NCI-H1694 treated with DMSO at 0.1 percent for 48 hours (cell line): ENCODE measurements at places on chromosomes 2 and 18.

GRCh38 chr2:45869165-45869501 is 217.7 kb downstream of the PRKCE start:
- DNase-seq, result no peak

- DNase-seq, result peak; percentile 51
Measured at GRCh38 chr18:75124991-75125381, 84.0 kb downstream of the PTGR3 start.

- no peak for DNase-seq
Measured at GRCh38 chr2:62406573-62407043, 99.4 kb downstream of the TMEM17 start.

GRCh38 chr18:13453714-13454113 is 235.2 kb downstream of the LDLRAD4 start:
- no peak for DNase-seq

DNA sequence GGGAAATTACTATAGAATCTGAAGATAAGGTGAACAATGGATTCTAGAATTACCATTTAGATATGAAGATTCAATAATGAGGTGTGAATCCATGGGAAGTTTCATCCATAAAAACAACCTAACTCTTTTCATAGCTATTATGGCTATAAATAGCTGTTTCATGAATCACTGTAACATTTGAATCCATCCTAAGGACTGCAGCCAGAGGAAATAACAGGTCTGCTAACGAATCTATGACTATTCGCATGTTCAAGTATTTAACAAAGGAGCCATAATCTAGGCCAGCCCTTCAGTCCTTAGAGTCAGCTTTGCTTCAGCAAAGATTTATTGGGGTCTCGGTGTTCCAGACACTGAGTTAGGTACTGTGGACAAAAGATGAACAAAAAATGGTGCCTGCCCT is 87.1 kb downstream of the MYOM1 start:
- DNase-seq, result no peak

GRCh38 chr18:27803957-27804356 is 373.0 kb downstream of the CDH2 start:
- DNase-seq, result no peak

DNA sequence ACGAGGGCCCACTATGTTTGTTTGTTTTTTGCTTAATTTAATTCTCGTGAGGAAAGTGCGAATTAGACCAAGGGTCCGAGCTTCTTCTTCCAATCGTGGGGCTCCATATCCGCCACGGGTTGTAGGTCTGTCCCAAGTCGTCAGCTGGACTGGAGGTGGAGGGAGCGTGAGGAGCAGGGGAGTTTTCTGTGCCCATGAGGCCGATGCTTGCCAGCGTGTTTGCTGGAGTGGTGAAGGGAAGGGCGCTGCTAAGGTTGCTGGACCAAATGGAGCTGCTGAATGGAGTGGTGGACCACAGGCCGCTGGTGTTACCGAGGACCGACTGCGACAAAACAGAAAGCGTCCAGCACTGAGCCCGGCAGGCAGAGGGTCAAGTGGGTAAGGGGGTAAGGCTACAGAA is 43.7 kb downstream of the ZAP70 start:
- no peak for DNase-seq

DNA sequence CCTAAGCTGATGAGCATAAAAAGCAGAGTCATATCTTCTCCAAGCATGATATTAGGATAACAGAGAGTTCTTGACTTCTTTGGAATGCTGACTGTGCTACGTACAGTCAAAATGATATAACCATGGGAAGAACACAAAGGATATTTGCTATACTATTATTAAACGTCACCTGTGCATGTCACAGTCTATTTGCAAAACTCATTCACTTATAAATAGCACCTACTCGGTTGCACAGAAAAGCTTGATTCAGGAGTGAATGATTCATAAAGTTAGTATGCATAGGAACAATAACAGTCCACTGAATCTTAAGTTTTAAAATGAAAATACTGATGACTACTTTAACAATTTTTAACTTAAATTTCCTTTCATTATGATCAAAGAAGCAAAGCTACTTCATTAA is 83.3 kb downstream of the SP3 start:
- no peak for DNase-seq
